ENCODE measurements at places on chromosomes 4 and X. TPM values are rescaled to one million over a fixed set of nuclear protein-coding genes. Genes with fewer than 3 reads are reported as not detected.

- DNase-seq = no peak
Observed at GRCh38 chr4:26826721-26827120, 33.9 kb upstream of the STIM2 start.

The YY2 gene
- total RNA-seq = 1.6 TPM

DNA sequence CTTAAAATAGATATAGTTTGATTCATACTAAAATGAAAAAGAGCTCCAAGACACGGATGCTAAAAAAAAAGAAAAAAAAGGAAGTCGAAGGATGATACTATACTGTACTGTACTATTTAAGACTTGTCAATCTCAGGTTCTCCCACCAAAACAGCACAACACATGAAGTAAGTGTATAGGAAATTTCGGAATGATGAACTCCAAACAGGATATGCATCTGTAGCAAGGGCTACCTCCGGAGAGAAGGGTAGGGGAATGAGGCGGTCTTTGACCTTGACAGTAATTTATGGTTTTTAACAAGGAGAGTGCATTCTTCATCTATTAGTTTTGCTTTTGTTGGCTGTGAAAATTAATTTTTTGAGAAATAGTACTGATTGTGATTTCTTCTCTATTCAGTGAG lies 541 bp upstream of the FIP1L1 start:
- no peak for DNase-seq

GRCh38 chrX:113470166-113470565 lies 629.5 kb upstream of the AMOT start:
- no peak for DNase-seq

DNA sequence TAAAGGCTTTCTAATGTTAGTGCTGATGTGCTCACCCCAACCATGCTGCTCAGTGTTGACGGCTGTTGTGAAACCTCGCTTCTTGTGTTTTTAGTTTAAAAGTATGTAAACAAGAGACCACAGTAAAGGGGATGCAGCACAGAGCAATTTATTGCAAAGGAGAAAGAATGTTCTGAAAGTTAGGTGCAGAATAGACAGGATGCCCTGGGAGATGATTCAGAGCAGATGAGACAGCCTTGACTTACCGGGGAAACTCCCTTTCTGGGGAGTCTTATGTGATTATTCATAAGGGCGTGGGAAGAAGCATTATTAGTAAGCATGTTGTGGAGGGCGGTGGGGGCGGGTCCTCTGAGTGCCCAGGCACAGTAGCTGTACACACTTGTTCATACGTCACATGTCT lies 47.7 kb downstream of the EVC start:
- DNase-seq = no peak

- no peak for DNase-seq
Observed at GRCh38 chr4:80239480-80240150, 26.8 kb upstream of the FGF5 start.

- DNase-seq = no peak
Observed at GRCh38 chr4:150126201-150126863, 48.1 kb downstream of the DCLK2 start.

- no peak for DNase-seq
Observed at GRCh38 chrX:39169976-39170375, 368.7 kb downstream of the MID1IP1 start.

The GAGE1 gene
- total RNA-seq = not detected

The ADAM29 gene
- not detected for total RNA-seq
